LNCaP clone FGC (cell line): ENCODE measurements at places on chromosomes 3 and 15.

GRCh38 chr15:75198560-75199356 is 2.9 kb upstream of the C15orf39 start:
- DNase-seq, result no peak

- no peak for DNase-seq
Observed at GRCh38 chr3:27666708-27667107, 55.4 kb downstream of the EOMES start.

- DNase-seq, result no peak
Observed at GRCh38 chr3:154428286-154429206, 1.4 kb downstream of the GPR149 start.

DNA sequence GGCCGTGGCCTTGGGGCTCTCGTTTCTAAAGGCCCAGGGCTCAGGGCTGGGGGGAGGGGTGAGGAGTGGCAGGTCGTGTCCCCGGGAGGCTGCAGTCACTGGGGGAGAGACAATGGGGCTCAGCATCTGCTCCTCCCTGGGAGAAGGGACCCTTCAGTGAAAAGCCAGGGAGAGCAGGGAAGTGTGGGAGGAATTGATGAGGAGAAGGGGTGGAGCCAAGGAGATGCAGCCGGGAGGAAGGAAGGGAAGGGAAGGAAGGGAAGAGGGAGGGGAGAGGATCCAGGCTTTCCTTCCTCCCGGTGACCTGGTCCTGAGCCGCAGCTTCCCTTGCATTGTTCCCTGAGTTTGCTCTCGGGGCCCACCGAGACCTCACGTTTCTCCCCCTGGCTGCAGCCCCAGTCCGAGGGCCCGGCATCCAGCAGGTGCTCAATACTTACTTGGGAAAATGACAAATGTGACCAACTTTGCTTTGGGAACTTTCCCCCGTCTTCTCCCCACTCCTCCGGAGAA is 1.4 kb upstream of the ZNF710 start:
- DNase-seq, result no peak

GRCh38 chr3:106115557-106115956 is 246.7 kb upstream of the CBLB start:
- DNase-seq, result no peak

DNA sequence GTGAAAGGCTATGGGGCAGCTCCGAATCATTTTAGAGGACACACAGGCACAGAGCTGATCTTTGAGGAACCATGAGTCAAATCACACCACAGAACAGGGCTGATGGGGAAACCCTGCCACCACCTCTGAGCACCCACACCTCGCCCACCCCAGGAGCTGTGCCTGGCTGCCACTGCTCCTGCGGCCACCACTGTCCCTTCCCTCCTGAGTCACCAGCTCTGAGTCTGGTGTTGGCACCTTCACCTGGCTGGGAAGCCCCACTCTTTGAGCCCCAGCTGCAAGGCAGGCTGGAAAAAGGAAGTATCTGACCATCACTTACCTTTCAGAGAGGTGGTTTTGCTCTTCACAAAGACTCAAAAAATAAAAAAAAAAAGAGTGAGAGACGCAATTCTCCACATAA is 63.6 kb upstream of the MEF2A start:
- no peak for DNase-seq

DNA sequence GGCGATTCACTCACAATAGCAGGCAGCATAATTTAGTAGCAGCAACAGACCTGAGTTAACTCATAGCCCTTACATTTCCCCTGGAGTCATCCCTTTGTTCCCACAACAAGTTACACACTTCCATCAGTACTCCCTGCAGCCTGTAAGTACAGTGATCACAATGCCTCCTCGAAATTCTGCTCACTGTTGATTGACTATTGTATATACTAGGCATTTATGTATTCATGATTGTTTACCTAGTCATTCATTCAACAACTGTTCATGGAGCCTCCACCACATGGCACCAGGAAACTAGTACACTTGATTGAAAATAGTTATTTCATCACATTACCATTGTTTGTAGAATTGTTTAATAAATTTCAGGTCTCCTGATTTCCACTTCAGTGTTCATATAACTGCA is 71.4 kb upstream of the P3H2 start:
- no peak for DNase-seq

DNA sequence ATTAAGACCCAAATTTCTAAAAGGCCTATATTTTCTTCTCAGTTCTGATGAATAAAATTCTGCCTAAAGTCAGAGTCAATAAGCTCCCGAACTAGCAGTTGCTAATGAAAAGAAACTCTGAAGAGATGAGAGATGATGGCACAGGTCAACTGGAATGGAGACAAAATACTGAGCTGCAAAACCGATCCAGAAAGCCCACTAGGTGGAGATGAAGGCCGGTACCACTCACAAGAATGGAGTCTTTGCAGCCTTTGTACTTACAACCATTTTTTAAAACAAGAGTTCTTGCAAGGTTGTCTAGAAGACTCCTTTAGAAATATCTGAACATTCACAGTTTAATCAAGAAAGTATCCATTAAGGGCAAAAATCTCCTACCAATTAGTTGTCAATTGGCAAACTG is 119.9 kb upstream of the TJP1 start:
- DNase-seq, result no peak

DNA sequence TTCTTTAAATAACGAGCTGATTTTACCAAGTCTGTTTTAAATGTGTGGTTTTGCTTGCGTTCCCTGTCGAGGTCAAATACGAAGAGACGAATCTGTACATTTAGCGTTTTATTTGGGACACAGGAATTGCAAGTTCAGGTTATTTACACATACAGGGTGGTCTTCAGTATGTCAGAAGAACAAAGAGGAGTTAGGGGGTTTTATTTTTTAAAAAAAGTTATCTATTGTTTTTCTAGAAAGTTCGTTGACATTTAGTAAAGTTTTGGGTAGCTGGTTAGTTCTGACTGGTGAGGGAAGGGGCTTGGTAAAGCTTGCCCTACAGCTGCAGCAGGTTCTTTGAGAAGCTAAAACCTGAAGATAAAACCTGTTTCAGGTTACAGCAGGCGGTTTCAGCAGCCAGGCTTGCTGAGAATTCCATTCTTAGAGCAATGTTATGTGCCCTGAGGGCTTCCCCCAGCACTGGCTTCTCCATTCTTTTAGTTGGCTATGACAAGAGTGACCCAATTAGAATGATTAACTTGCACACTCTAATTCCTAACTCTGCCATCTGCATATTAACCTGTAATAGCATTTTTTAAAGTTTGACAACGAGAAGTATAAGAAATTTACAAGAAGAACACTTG is 815 bp upstream of the ZNF280D start:
- no peak for DNase-seq

DNA sequence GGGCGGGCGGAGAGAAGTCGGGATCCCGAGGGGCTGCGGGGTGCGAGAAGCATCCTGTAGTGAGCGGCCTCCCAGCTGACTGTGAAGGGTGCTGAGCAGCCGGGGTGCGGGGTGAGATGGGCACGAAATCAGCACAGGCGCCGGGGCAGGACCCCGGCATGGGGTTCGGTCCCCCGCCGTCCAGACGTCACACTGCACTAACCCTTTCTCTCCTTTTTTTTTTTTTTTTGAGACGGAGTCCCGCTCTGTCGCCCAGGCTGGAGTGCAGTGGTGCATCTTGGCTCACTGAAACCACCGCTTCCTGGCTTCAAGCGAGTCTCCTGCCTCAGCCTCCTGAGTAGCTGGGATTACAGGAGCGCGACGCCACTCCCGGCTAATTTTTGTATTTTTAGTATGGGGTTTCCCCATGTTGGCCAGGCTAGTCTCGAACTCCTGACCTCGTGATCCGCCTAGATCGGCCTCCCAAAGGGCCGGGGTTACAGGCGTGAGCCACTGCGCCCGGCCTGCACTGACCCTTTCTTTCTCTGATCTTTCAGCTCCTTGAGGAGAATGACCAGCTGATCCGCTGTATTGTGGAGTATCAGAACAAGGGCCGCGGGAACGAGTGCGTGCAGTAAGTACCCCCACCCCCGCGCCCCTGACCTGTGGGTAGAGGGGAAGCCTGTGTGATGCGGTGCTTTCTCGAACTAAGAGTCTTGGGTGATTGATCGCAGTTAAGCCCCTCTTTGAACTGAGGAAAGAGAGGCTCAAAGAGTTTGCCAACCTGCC is 513 bp downstream of the SS18L2 start:
- DNase-seq, result no peak

DNA sequence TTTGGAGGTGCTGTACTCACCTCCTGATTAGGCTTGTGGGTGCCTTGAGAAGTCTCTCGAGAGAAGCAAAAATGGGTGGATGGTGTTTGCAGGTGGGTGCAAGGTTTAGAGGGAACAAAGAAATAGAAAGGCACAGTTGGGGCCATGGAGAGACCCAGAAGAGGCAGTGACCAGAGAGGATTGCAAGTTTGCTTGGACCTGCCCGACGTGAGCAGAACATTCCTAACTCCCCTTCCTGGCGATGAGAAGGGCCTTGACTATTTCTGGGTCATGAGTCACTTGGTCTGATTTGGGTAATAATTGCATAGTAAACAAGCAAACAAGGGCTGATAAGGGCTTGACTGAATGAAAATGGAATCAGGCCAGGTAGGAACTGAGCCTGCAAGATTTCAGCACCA is 7.0 kb upstream of the CTSH start:
- peak; percentile 68 for DNase-seq

DNA sequence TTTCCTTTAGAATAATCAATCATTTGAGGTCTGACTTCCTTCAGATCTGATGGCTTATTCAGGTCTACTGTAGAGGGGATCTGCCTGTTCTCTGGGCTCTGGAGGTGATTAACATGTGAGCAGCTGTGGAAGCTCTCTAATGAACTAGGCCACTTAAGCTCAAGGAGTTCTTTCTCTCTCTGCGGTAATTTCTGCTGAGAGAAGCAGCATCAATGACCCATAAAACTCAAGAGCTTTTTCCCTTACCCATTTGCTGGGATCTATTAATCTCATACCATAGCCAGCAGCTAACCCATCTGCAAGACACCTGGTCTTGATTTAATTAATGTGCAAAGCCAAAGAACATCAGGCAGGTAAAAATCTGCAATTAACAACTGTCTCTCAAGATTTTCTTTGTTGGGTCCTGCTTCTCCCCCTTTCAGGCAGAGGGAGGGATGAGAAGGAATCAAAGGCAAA is 73.2 kb upstream of the DLG1 start:
- no peak for DNase-seq

GRCh38 chr15:67504796-67505195 is 16.1 kb upstream of the C15orf61 start:
- no peak for DNase-seq

- DNase-seq, result no peak
Observed at GRCh38 chr15:53454843-53455721, 304.4 kb downstream of the WDR72 start.

DNA sequence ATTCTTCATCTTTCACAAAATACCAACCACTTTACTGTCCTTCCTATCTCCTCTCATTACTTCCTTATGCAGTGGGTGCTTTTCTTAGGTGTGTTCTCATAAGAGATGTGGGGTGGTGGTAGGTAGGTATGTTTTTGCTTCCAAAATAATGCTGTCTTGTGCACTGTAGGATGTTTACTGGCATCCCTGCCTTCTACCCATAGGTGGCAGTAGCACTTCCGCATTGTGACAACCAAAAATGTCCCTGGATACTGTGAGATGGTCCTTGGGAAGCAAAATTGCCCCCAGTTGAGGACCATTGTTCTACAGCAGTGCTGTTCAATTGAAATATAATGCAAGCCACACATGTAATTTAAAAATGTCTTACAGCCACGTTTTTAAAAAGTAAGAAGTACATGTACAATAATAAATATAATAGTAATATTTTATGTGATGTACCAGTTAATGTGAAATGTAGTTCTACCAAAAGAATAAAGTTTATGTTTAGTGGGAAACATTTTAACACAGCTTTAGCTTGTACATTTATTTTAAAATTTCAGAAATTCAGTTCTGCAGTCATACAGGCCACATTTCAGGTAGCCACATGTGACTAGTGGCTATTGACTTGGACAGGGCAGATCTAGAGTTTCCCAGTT is 75.2 kb downstream of the NEO1 start:
- no peak for DNase-seq

DNA sequence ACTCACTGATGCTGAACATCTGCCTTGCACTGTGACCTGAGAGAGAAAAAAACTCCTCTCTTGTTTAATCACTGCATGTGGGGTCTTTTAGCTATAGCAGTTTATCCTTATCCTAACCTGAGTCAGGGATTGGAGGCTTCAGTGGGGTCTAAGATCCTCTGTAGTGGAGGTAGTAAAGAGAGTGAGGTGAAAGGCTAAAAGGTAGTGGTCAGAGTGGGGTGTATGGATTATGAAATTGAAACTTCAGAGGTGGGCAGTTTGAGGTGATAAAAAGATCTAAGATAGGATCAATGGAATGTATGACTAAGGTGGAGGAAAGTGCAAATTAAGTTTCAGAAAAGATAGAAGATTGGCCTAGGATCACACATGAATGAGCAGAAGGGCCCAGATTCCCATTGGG is 36.5 kb downstream of the DET1 start:
- DNase-seq, result no peak

GRCh38 chr15:93164409-93164808 is 75.4 kb upstream of the RGMA start:
- no peak for DNase-seq

DNA sequence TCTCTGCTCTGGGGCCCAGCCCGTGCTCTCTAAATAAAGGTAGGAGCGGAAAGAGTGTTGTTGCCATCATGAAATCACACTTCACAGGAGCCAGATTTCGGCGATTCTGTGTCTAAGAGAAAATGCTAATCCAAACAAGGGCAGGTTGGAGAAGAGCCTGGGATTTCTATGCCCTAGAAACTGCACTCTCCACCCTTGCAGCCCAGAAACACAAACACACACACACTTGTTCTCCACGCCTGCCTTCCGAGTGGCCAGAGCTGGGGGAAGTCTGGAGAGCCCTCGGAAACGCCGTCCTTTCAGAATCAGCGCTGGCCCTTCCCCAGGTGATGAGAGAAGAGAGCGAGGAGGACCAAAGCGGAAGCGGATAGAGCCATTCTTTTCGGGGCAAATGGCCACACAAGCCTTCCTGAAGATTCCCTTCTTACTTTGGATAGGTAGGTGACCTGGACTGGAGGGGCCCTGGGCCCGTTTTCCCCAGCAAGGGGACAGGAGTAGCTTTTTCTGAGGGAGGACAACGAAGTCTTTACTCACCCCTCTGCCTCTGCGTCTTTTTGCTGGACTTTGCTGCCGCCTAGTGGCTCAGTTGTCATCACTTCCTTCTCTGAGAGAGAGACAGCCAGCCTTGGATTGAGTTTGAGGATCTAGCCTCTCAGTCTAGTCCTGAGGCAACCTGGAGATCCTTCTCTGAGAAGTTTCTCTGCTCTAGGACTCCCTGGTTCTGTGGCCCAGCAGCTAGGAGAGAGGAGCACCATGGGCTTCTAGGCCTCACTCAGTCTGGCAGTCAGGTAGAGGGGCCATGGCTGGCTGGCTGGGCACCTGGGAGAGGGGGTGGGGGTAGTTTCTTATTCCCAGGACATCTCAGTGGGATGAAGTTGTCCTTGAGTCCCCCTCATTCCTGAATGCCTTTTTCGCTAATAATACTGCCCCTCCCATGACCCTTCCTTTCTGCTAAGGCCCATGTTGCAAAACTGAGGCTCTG is 37.7 kb downstream of the SENP8 start:
- DNase-seq, result peak; percentile 62

GRCh38 chr3:181564222-181564621 is 147.5 kb upstream of the SOX2 start:
- no peak for DNase-seq

GRCh38 chr3:14451844-14452739 is 49.7 kb downstream of the SLC6A6 start:
- no peak for DNase-seq

- peak; percentile 78 for DNase-seq
Observed at GRCh38 chr3:106609666-106610301, 741.0 kb upstream of the CBLB start.
